T-cell (primary cell): ENCODE measurements at places on chromosomes 1 and 21.

DNA sequence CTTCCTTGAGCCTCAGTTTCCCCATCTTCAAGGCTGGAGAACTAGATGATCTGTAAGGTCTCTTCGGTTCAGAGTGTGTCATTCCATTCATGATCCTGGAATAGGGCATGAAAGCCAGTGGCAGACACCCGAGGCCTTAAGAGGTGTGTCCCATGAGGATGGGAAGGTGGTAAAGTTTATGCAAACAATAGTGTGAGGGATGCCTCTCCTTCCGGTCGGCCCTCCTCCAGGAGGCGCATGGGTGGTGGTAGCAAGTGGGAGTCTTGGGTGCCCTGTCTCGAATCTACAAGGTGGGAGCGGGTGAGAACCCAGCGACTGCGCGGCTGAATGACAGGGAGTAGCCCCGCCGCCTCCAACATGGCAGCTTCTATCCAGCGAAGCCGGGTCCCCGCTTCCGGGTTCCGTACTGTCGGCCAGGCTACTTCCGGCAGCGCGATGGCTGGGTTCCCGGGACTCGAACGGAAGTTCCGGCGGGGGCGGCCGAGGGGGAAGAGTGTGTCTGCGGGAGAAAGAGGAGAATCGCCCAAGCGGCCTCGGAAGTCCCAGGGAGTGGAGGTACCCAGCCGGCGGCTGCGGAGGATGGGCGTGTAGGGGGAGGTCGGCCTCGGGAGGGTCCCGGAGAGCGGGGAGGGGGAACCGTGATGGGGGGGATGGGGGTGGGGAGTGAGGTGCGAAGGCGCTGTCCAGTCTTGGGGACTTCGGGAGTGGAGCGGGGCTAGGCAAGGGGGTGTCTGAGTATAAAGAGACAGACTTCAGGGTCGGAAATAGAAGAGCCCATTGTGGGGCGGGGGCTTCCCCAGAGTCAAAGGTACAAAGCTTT lies at the start of gene LYPLA2:
Gene LYPLA2, plus strand, starts transcription at position 450 of the 820 bp plus-strand sequence. CDS start 1,538 bp downstream, outside the sequence.
- peak; percentile 83 for DNase-seq

DNA sequence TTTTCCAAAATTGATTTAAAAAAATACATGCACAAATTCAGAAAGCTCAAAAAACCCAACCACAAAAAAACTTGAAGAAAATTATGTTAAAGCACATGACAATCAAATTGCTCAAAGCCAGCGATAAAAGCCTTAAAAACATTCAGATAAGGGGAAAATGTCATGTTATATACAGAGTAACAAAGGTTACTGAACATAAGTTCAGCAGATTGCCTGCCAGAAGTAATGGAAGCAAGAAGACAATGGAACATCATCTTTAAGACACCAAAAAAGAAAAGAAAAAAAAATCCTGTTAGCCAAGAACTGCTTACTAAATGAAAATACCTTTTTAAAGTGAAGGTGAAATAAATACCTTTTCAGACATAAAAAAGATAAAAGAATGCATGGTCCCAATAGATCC lies 147.2 kb upstream of the SGIP1 start:
- no peak for DNase-seq

DNA sequence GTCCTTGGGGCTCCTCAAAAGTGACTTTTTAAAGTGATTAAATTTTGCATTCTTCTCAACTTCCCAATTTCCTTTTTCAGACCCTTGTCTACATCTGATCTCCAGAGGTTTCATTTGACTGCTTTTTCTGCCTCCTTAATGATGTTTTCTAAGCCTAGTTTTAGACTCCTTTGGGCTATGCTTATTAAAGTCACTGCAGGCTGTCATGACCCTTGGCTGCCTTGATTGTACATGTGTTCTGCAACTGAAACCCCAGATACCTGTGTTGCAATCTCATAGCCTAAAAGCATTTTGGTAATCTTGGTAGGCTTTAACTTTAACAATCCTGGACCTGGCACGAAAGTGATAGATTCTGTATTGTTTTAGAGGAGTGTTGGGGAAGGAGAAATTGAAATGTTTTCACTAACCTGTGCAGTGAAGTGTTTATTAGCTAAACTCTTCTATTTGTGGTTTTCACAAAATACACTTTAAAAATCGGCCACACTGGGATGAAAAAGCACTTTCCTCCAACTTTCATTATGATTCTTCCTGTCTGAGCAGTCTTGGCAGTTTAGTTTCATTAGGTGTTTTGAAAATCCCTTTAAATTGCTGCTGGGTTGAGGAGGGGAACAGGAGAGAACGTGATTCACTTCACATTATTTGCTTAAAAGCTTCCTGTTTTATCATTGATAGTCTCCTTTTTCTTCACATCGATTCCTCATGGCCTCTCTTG lies 4.9 kb downstream of the MACO1 start:
- no peak for DNase-seq

GRCh38 chr1:193486671-193487229 lies 300.3 kb upstream of the B3GALT2 start:
- DNase-seq: no peak

- no peak for DNase-seq
These were observed 481.0 kb upstream of the ADAMTS5 start for GRCh38 chr21:27447843-27448242.

- DNase-seq: no peak
These were observed 193.1 kb upstream of the DAB1 start for GRCh38 chr1:57616921-57617320.
